ENCODE measurements at places on chromosomes 2 and 18. TPM values are rescaled to one million over a fixed set of nuclear protein-coding genes. Genes with fewer than 3 reads are reported as not detected.

SH2D6 gene
- total RNA-seq: 1.5 TPM

RTP5 gene
- not detected for total RNA-seq

EMILIN1 gene
- 0.78 TPM for total RNA-seq

- H3K4me1 ChIP-seq: peaks cover 11% of the 10 kb centered on the region
- DNase-seq: no peak
- H3K27me3 ChIP-seq: peaks cover 11% of the 10 kb centered on the region
- H3K4me3 ChIP-seq: no peak overlapping the region
Observed at GRCh38 chr18:54232485-54233227, 8.2 kb upstream of the MBD2 start.

DNA sequence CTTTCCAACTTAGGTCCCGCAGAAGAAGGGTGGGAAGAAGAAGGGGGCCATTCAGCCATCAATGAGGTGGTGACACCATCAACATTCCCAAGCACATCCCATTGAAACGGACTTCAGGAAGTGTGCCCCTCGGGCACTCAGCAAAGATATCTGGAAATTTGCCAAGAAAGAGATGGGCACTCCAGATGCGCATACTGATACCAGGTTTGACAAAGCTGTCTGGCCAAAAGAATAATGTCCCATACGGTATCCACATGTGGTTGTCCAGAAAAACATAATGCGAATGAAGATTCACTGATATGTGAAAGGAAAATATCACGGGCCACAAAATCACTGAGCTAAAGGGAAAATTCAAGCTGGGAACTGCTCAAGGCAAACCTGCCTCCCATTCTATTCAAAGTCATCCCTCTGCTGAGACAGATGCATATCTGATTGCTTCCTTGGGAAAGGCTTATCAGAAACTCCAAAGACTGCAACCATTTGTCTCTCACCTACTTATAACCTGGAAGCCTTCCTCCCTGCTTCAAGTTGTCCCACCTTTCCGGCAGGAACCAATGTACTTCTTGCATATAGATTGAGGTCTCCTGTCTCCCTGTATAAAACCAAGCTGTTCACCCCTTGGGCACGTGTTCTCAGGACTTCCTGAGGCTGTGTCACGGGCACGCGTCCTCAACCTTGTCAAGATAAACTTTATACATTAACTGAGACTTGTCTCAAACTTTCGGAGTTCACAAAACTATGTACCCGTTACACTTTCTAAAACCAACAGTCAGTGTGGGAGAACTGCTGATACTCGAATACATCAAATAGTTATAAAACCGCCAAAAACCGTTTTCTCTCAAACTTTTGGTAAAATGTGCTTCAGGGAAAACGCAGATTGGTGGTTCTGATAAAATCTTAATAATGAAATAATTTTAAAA is 1.3 kb upstream of the PDK1 start:
- H3K36me3 ChIP-seq: peaks cover 53% of the 10 kb centered on the region
- no peak for DNase-seq
- peak overlapping the region; percentile 54 for H3K4me3 ChIP-seq
- peaks cover 62% of the 10 kb centered on the region for H3K4me1 ChIP-seq
- H3K27ac ChIP-seq: no peak overlapping the region
